ENCODE measurements at places on chromosomes 5 and 9.

GRCh38 chr9:69223605-69224004 is 49.5 kb downstream of the TJP2 start:
- DNase-seq: peak; percentile 27

DNA sequence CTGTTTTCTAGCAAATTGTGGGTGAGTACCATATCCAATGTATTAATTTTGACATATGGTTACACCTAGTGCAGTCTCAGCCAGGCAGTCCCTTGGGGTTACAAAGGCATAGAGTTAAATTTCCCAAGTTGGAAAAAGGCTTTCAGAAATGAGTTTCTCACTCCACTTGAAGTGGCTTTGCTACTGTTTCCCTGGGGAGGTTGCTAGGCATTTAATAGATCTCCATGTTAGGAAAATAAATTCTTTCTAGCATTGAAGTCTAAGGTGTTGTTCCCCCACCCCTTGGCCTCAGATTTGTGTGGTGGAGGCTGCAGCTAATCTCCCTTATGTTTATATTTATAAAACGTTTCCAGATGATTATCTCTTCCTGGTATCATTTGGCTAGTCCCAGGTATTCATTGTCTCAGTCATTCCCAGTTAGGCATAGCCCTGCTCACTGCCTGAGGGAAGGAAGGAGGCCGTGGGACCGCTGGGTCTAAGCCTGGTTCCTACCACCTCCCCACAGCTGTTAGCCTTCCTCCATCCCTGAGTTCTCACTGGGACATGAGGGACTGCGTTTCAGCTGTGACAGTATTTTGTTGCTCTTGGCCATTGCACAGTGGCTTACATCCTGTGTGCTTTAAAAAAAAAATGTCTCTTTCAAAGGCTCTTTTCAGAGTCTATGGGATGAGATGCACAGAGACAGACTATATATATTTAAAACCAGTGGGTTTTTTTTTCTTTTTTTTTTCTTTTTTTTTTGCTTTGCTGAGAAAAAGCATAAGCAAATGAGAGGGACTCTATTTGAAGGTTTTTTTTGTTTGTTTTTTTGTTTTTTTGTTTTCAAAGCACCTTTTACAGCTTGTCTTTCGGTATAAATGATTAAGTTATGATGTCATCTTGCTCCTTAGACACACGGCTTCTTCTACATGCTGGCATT is 121.5 kb downstream of the MAST4 start:
- no peak for DNase-seq

GRCh38 chr9:89475891-89476440 is 21.9 kb downstream of the SEMA4D start:
- no peak for DNase-seq

DNA sequence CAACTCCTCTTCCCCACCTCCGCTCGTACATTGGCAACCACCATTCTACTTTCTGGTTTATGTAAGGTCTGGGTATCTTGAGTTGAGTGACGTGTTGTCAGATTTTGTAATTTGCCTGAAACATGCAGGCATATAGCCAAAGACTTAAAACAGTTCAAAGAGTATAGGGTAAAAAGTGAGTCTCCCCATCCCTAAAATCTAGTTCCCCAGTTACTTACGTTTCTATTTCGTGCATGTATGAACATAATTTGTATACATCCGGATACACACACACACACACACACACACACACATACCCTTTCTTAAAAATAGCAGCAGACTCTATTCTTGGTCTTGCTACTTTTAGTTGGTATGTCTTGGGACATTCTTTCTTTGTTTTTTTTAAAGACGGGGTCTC is 915 bp downstream of the HSDL2 start:
- DNase-seq: peak; percentile 19

- no peak for DNase-seq
Observed at GRCh38 chr5:78719504-78720219, 71.1 kb upstream of the LHFPL2 start.

DNA sequence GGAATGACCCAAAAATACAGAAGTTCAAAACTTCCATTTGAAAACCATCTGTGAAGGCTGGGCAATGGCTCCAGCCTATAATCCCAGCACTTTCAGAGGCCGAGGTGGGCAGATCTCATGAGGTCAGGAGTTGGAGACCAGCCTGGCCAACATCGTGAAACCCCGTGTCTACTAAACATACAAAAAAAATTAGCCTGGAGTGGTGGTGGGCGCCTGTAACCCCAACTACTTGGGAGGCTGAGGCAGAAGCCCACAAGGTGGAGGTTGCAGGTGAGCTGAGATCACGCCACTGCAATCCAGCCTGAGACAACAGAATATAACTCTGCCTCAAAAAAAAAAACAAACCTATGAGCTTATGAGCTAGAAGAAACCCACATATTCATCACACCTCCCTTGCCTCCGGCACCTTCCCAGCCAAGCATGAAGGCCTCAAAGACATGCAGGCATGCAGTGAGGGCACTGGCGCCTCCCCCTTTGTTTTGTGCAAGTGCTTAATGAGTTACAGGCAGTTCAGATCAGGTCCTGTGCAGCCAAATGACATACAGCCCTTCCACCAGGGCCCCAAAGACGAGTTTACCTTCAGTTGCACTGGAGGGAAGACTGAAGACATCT is 9.9 kb downstream of the HNRNPH1 start:
- DNase-seq: peak; percentile 73

DNA sequence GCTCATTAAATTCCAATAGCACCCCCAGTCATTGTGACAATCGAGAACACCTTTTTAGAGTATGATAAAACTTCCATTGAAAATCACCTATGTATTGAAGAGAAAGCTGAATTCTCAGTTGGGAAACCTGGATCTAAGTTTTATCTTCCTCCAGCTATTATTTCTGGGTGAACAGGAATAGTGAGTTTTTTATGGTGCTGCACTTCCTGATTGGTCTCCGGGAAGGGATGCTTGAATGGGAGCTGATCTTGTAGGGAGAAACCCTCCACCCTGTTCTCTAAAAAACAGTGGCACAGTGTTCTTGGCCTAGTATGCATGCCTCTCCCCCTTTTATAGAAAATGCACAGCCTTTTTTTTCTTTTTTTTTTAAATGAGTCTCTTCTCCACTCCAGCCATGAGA is 112.2 kb downstream of the ACTBL2 start:
- DNase-seq: no peak

- DNase-seq: no peak
Observed at GRCh38 chr5:132438917-132439316, 51.7 kb downstream of the IRF1 start.

GRCh38 chr9:35340046-35340445 is 149.9 kb upstream of the RUSC2 start:
- no peak for DNase-seq

DNA sequence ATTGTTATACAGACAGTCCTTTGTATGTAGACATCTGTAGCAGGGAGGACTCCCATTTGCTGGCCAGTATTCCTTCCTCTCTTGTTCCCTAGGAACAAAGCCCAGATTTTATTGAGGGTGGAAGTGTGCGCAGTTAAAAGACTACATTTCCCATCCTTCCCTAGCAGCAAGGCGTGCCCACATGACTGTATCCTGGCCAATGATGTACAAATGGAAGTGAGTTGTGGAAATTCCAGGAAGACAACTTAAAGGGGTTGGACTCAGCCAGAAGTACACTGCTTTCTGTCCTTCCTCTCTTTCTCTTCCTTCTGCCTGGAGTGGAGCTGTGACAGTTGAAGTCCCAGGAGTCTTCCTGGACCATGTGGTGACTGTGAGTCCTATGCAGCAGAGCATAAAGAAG is 89.0 kb downstream of the HRH2 start:
- peak; percentile 23 for DNase-seq

GRCh38 chr5:139419226-139420192 is 15.6 kb upstream of the SPATA24 start:
- DNase-seq: no peak

DNA sequence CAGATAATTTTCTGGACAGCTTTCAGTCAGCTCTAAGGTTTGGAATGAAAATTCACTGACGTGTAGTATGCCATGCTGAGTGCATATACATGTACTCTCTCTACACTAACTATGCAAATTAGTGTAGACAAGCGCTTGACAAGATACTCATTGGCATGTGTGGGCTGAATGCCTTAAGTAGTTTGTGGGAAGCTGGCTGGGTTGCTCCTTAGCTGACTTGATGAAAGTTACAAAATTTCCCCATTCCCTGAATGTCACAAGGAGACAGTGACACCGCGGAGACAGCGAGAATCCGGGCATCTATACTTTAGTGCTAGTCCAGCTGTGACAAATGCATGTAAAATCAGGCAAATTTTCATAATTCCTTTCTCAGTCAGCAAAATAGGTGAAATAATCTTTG is 51.6 kb upstream of the C5orf46 start:
- no peak for DNase-seq

GRCh38 chr9:129068990-129069861 is 11.7 kb upstream of the DOLPP1 start:
- DNase-seq: no peak

DNA sequence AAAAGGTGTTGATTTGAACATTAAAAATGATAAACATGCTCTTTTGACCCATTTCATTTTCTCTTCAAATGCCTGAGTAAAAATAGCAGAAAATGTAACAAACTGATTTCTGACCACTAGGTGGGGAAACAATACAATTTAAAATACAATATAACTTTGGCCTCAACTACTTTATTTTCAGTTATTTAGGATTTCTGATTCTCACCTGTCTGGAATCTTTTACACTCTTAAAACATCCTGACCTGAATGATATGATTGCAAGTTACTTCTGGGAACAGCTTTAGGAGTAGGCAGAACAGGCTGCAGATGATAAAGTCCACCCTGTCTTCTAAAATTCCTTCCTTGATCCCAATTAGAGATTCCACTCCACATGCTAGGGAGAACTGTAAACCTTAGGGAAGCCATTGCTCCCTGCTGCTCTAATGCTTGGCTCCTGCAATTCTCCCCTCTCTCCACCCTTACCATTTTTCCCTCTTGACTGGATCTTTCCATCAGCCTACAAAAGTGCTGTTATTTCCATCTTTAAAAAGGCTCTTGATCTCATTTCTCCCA is 70.3 kb downstream of the FYB1 start:
- DNase-seq: no peak

- DNase-seq: no peak
Observed at GRCh38 chr5:5373351-5373989, 49.0 kb upstream of the ICE1 start.

DNA sequence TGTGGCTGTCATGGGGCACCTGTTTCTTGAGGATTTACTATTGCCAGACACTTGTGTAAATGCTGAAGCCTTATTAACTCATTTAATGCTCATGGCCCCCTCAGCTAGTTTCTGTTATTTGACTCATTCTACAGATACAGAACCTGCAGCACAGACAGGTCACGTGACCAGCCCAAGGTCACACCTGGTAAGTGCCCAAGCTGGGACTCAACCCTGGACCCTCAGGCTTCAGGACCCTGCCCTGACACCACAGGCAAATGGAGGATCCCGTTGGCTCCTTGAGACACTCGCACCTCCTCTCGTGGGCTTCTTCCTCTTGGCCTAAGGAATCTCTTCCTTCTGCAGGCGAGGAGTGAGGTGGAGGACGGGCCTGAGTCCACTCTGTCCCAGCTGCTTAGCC is 10.6 kb upstream of the NEURL1B start:
- no peak for DNase-seq

GRCh38 chr9:1386420-1386819 is 336.3 kb downstream of the DMRT2 start:
- DNase-seq: no peak

- DNase-seq: no peak
Observed at GRCh38 chr9:42388146-42388690, 204.8 kb downstream of the SPATA31A6 start.

DNA sequence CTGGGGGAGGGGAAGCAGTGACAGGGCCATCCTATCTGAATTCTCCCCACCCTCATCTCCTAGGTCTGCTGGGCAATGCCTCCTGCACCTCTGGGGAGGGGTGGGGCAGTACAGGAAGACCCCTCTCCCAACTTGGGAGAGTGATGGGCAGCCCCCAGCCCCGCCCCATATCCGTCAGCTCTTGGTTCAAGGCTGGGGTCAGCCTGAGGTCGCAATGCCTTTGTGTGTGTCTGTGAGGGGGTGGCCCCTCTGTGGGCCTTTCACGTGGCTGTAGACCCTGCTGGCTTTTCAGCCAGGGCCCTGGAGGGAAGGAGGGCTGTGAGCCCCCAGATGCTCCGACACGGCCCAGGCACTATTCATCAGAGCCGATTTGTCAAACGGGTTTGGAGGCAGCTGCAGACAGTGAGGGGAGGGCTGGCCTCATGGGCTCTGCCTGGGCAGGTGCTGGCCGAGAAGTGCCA is 49.5 kb upstream of the RNU6ATAC start:
- DNase-seq: no peak

GRCh38 chr9:86585422-86586143 is 231.4 kb upstream of the TUT7 start:
- peak; percentile 16 for DNase-seq

GRCh38 chr5:145841299-145841698 is 6.2 kb upstream of the PRELID2 start:
- no peak for DNase-seq

GRCh38 chr9:126521976-126522590 is 91.6 kb upstream of the LMX1B start:
- DNase-seq: no peak

DNA sequence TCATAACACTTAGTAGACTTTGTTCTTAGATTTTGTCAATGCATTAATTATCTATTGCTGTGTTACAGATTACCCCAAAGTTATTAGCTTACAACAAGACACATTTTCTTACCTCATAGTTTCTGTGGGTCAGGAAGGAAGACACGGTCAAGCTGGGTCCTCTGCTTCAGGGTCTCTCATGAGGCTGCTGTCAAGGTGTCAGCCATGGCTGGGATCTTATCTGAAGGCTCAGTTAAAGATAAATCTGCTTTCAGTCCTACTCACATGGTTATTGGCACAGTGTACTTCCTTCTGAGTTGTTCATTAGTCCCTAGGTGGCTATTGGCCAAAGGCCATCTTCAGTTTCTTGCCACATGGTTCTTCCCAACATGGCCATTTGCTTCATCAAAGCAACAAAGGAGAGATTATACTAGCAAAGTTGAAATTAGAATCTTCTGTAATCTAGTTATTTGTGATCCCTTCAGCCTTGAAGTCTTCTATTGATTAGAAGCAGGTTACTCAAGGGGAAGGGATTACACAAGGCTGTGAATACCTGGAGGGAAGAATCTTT is 25.2 kb downstream of the TDRD7 start:
- no peak for DNase-seq

DNA sequence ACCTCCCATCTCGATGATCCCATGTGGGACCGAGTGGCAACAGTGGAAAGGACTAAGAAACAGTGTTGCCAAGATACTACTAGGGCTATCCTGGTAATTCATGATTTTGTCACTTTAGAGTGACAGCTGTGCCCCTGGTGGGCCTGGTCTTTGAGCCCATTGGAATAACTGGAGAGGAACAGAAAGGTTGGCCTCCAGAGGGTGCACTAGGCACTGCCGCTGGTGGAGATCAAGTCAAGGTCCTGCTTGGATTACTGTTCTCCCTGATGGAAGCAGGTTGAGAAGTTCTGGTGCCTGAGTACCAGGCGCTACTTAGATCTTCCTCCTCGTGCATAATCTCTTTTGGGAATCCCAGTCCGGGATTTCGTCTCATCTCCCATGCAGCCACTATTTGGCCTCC is 129.6 kb downstream of the SEC61B start:
- no peak for DNase-seq

- DNase-seq: no peak
Observed at GRCh38 chr5:158988987-158989730, 110.6 kb downstream of the EBF1 start.

- no peak for DNase-seq
Observed at GRCh38 chr9:133120501-133121197, 391 bp downstream of the RALGDS start.

GRCh38 chr9:68629042-68629441 is 76.0 kb upstream of the PIP5K1B start:
- no peak for DNase-seq

Measured in Caki2 (cell line).